ENCODE measurements at places on chromosomes 6 and 20. TPM values are rescaled to one million over a fixed set of nuclear protein-coding genes. Genes with fewer than 3 reads are reported as not detected.

GRCh38 chr20:36604952-36605398 is 604 bp upstream of the RAB5IF start:
- no peak for DNase-seq

GRCh38 chr20:22582964-22583772 is 1.2 kb downstream of the FOXA2 start:
- no peak for DNase-seq

Gene TBXT
- total RNA-seq: not detected

Gene SLC29A1
- total RNA-seq: 132 TPM

DNA sequence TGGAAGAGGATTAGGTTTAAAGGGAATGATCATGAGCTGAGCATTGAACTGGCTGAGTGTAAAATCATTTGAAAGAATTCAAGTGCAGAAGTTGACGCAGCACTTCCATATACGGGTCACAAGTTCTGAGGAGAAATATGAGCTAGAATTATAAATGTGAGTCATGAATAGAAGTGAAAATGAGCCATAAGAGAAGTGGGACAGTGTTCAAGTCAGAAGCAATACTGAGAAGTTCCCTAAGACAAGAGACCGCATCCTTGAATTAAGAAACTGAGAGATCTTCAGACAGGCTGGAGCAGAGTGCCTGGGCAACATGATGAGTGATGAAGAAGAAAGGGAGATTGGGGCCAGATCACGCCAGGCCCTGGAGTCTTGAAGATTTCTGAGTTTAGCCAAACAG is 209.7 kb downstream of the TBX18 start:
- no peak for DNase-seq

GRCh38 chr6:136226674-136227377 is 23.3 kb downstream of the MTFR2 start:
- no peak for DNase-seq

DNA sequence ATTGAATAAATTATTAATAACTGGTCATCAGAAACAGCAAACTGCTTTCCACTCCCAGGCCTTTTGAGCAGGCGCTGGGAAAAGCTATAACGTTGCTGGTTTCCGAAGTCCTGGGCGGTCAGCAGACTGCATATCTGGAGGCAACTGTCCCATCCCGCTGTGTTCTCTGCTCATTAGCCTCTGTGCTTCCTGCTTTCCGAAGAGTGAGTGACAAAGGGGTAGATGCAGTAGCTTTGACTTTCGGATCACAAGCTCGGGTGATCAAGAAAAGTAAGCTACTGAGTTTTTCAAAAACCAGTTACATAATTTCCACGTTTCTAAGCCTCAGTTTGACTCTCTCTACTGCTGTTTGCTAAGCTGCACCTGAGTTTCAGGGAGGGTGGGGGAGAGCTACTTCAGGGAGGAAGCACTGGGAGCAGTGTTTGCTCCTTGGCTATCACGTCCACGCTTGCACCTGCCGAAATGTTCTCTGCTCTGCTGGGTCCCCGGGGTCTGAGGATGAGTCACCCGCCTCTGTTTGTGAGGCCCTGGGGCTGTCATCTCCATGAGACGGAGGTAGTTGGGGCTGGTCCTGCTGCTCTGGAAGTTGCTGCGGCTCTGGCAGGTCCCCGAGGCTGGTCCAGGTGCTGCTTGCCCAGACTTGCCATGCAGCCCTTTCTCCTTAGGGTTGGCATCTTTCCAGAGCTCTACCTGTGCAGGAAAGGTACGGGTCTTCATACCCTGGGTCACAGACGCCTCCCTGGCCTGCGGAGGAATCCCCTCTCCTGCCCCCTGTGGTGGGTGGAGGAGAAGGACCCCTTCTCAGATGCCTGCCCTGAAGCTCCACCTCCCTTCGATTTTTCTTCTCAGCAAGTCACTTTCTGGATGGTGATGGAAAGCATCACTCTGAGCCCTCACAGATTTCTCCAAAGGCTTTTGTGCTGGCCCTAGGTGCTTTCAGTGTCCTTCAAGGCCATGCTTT is 220.0 kb downstream of the QKI start:
- DNase-seq: no peak

GRCh38 chr20:52047811-52048764 is 143.5 kb downstream of the ZFP64 start:
- DNase-seq: no peak

DNA sequence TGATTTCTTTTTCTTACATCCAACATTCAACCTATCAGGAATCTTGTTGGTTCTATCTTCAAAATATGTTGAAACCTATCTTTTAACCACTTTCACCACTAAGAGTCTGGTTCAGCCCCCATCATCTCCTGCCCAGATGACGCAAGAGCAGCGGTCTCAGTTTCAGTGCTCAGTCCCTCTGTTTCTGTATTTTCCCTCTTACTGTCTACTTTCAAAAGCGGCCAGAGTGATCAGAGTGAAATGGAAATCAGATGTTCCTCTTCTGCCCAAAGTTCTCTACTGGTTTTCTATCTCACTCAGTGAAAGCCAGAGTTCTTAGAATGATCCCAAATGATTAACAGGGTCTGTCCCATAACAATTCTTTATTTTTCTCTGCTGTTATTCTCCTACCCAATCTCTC is 147.9 kb upstream of the PDE7B start:
- DNase-seq: no peak

Gene TMEM30A
- total RNA-seq: 112 TPM

- DNase-seq: no peak
These were observed 256.4 kb upstream of the MARCKS start for GRCh38 chr6:113600551-113601339.

Gene MAD2L1BP
- total RNA-seq: 11.3 TPM

DNA sequence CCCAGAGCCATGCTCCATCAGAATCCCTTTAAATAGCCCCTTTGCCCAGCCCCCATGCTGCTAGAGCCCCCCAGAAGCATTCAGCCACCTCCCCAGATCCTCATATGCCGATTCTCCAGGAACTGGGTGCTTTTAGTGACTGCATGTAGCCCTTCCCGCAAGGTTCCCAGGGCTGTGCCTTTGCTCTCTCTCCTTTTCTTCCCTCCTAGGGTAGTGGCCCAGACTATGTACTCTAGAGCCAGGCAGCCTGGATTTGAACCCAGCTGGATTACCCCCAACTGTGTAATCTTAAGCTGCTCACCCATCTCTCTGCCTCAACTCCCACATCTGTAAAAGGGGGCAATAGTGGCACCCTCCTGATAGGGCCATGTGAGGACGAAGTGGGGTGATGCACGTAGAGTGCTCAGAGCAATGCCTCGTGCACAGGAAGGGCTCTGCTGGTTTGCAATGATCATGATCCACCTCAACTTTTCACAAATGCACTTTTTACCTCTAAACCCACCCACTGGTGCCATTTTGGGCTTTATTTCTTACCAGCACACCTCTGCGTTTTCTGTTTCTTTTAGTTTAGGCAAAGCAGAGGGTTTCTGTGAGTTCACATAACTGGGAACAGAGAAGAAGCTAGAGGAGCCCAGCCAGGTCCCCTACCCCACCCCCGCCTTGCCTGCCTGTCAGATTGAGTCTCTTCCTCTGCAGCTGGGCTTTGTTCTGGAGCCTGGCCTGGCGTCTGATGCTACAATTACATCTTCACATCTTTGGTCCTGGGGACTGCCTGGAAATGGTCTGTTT is 396.5 kb downstream of the RNGTT start:
- DNase-seq: no peak

Gene GATA5
- not detected for total RNA-seq

GRCh38 chr6:82866446-82866845 is 199.2 kb downstream of the UBE3D start:
- DNase-seq: no peak

GRCh38 chr6:72967329-72967728 is 258.0 kb downstream of the KHDC1L start:
- DNase-seq: no peak

DNA sequence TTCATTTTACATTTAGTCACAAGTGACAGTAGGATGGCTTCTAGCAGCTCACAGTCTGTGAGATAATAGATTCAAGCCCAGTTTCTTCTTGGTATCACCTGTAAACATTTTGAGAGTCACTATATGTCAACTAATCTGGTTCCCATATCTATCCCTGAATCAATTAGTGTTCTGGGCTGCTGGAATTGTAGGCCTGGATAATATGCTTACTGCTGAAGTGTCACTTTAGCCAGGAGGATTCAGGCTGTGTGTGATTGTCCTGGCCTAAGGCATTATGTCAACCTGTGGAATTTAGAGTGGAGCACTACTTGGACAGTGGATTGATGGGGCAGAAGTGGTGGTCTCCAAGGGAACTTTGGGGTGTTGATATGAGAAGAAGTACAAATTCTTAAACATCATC is 1071.8 kb upstream of the CITED2 start:
- no peak for DNase-seq

GRCh38 chr6:27176096-27176495 is 71.4 kb upstream of the PRSS16 start:
- no peak for DNase-seq

- DNase-seq: no peak
These were observed 791.1 kb downstream of the MAFB start for GRCh38 chr20:39897781-39898466.

Gene SGK1
- 67.3 TPM for total RNA-seq

Gene VSTM2L
- total RNA-seq: 5.4 TPM

DNA sequence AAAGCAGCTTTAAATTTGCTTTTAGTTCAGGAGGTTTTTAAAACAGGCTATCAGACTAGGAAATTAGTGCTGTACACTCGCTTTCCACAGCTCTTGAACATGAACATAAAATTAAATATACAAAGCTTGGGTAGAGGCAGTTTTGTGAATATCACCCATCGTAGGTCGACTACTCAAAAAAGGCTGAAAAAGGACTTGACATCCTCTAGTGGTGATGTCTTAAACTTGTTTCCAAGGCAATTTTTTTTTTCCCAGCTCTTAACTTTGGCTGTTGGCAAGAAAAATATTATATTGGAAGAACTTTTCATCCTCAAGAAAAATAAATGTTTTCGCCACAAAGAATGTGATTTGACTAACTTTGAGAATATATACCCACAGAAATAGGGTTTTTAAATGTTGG is 2.9 kb downstream of the MAP7 start:
- no peak for DNase-seq

DNA sequence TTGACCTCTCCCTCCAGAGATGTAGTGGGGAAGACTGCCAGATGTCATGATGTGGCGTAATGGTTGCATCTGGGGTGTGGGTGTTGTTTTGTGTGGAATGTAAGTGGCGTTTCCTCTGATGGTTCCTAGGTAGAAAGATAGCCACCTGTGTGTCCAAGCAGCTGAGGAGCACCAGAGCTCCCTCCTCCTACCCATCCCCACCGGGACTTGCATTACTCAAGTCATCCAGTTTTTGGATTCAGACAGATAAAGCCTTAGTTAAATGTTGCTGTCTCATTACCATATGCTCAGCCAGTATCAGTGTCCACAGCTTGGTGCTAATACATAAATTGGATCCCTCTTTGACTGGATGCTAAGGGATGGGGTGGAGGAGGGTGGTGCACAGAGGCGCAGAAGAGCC is 282.3 kb downstream of the TBC1D7 start:
- DNase-seq: no peak

DNA sequence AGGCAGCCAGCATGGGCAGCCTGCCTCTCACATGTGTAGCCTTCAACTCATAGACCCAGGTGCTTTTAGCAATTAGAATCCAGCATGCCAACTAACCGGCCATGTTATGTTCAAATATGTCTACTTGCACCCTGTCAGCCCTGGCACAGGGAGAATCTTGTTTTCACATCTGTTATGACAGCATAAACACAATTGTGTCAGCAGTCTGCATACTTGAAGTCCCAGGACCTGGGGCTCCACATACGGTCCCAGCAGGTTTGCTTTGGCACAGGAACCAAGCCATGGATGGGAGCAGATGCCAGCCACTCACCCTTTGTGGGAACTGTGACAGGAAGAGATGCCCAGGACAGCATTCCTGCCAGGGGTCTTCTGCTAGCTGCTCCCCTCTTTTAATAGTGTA is 67.2 kb upstream of the SYNDIG1 start:
- no peak for DNase-seq

DNA sequence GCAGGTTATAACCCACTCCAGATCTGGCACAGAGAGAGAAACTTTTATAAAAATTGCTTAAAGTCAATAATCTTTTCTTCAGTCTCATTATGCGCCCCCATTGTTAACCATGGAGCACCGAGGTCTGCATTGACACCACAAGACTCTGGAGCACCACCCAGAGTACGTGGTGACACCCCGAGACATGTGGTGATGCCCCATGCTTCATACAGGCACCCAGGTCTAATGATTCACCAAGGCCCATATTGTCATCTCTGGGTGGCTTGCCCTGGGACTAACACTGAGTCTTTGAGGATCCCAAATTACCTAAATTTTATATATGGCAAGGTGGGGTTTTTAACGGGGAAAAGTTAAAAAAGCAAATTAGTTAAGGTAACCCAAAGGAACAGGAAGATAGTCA is 31.1 kb downstream of the CD109 start:
- no peak for DNase-seq

- DNase-seq: no peak
These were observed 39.8 kb upstream of the CDYL start for GRCh38 chr6:4736371-4736873.
